Astrocyte of the hippocampus (primary cell): ENCODE measurements at places on chromosomes 2 and 18.
A peak's percentile ranks its signal among the peaks of the same experiment; 100 is the strongest.

DNA sequence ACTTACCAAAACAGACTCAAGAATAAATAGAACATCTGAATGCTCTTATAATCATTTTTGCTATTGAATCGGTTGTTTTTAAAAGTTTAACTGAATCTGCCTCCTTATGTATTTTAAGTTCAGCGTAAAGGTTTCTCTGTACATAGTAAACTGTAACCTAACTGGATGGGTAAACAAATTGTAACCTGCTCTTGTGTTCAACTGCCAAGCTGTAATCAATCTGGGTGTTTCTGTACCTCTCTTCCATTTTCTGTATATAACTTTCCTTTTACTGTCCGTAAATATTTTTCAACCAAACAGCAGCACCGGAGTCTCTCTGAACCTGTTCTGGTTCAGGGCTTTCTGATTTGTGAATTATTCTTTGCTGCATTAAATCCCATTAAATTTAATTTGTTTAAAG lies 27.6 kb upstream of the DNAH7 start:
- no peak for DNase-seq

DNA sequence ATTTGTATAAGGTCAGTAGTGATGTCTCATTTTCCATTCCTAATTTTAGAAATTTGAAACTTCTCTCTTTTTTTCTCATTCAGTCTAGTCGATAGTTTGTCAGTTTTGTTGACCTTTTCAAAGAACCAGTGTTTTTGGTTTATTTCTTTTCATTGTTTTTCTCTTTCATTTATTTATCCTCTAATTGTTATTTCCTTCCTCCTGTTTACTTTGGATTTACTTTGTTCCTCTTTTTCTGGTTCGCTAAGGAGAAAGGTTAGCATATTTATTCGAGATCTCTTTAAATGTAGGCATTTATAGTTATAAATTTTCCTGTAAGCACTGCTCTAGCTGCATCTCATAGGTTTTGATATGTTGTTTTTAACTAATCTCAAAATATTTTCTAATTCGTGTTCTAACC lies 65.1 kb upstream of the TXNDC2 start:
- DNase-seq, result no peak

DNA sequence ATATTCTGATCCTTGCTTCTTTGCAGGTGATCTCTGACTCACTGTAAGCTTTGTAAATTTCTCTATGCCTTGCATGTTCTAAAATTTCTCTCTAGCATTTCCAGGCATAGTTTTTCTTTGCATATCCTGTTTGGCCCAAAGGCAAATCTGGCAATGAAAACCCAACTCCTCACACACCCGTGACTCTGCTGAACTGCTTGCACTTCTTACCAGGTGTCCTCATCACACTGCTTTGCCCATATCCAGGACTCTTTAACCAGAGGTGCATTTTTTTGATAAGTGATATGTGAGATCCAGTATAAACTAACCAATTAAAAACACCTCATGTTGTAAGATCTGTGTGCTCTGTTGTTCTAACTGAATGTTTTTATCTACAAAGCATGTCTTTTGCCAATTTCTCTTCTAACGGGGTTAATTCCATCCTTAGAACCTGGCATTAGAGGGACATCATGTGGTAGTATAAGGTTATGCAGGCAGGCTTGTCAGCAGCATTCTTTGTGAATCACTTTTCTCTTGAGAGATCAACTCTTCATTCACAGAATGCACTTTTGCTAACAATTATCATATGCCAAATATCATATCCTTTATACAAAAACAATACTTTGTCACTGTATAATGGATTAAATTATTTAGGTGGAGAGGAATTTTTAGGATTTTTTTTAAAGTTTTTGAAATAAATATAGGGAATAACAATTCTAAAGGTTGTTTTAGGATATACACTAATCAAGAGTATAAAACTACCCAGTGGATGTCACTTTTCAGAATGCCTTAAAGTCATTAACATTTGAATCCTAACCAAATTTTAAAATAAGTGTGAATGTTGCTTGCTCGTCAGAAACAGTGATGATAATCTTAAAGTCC lies 20.8 kb upstream of the TMX3 start:
- peak; percentile 75 for DNase-seq

GRCh38 chr2:42796427-42797248 lies 4.3 kb upstream of the HAAO start:
- no peak for DNase-seq

DNA sequence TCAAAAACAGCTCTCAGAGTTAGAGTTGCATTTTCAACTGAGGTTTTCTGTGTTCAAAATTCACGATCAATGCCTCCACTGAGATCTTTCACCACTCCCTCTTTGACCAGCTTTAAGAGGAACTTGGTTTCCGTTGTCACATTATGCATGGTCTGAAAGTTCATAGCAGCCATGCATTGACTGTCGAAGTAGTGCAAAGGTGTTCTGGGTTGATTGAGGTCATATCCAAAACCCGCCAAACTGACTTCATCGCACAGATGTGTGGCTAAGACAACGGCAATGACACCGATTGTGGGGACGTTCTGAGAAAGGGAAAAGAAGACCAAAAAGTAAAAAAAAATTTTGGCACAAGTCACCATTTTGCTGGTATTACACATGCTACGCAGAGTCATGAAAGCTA lies 48.7 kb downstream of the ST3GAL5 start:
- no peak for DNase-seq

- no peak for DNase-seq
These were observed 39.3 kb downstream of the MAP3K2 start for GRCh38 chr2:127348426-127349000.

- no peak for DNase-seq
These were observed 114.4 kb downstream of the TSN start for GRCh38 chr2:121869873-121870272.
